ENCODE measurements at places on chromosomes 4 and X.

- DNase-seq, result no peak
Measured at GRCh38 chr4:69859140-69859685, 732 bp downstream of the SULT1E1 start.

DNA sequence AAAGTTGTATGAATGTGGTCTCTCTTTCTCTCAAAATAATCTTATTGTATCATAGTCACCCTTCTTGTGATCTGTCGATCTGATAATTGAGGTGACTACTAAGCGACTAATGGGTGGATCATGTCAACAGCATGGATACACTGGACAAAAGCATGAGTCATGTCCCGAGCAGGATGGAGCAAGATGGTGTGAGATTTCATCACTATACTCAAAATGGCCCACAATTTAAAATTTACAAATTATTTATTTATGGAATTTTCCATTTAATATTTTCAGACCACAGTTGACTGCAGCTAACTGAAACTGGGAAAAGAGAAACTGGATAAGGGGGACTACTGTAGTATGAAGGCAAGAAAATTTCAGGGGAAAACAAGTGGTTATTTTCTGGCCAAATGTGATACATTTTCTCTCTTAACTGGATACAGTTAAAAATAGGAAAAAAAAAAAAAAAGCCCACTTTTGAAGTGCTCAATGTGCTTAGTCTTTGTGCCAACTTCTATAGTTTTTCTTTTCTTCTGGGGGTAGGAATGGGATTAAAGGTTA lies 25.3 kb downstream of the FAM241A start:
- no peak for DNase-seq

DNA sequence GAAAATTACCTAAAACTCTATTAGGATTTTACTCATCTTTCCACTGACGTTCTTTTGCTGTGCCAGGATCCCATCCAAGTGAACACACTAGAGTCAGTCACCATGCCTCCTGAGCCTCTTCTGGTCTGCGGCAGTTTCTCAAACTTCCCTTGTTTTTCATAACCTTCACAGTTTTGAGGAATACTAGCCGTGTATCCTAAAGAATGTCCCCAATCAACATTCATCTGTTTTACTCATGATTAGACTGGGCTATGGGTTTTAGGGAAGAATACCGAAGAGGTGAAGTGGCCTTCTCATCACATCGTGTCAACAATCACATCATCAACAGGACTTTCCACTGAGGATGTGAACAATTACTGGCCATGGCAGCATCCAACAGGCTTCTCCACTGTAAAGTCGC lies 4.8 kb downstream of the LRP2BP start:
- DNase-seq, result no peak

DNA sequence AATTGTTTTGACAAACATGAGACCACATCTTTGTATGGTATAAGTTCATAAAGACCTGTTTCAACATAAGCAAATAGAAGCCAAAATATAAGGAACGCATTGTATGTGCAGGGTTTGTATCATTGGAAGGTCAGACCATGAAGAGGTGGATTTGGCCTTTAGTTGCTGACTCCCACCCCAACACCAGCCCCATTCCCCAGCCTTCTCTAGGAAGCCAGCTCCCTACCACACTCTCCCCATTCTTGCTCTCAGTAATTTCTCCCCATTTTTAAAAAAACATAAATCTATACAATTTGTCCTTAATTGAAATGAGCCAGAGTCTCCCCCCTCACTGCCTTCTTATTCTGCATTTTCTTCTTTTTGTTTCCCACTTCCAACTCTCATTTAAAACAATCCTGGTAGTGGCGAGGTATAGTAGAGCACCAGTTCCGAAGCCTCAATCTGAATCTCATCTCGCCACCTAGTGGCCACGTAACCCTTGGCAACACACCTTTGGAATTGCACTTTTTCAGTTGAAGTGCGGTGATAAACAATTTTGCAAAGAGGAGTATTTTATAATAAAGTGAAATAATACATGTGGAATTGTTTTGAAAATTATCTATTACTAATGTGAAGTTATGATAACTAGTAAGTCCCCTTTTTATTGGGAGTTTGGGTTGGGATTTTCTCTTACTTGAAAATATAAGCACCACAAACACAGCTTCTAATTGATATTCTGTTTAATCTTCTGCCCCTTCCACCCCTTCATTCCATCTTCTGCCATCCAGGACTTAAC lies 126.6 kb downstream of the ASB9 start:
- peak; percentile 0 for DNase-seq

GRCh38 chrX:116756958-116757357 lies 294.2 kb upstream of the CT83 start:
- DNase-seq, result no peak

DNA sequence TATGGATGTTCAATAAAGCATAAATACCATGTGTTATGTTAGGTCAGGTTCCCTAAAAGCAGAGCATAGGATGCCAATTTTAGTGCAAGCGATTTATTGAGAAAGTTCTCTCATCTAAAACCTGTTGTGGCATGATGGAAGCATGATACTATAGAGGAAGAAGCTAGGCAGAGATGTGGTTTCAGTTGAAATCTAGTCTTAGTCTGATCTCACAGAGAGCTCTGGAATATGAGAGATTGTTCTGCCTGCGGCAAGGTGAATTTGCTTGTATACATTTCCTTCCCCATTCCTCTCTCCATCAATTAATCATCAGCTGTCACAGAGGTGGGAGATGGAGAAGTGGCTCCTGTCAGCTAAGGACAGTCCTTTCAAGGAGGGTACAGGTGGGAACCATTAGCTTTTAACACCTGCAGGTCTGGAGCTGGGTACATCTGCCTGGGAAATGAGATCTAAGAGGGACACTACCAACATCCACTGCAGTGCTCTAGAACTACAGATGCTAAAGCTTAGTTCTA lies 252.4 kb downstream of the CFAP299 start:
- DNase-seq, result no peak

GRCh38 chr4:62449538-62449937 lies 1249.4 kb downstream of the ADGRL3 start:
- no peak for DNase-seq

DNA sequence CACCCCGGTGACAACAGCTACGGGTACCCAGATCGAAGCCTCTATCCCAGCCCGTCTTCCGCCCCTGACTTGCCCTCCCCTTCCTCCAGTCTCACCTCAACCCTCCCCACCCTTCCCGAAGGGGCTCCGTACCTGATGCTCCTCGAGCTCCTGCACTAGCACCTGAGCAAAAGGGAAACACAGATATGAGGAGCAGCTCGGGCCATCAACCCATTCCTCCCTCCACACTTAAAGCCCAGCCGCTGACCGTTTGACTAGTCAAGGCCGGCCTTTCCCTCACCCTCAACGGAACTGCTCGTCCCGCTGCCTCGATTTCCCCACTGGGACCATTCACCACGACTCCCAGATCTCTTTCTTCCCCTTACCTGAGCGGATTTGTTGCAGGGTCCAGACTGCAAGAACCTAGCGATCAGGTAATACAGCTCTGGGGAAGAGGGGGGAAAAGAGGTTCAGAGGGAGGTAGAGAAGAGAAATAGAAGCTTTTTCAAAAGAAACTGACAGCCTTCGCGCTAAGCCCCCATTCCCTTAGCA lies 731 bp downstream of the BRWD3 start:
- peak; percentile 36 for DNase-seq

DNA sequence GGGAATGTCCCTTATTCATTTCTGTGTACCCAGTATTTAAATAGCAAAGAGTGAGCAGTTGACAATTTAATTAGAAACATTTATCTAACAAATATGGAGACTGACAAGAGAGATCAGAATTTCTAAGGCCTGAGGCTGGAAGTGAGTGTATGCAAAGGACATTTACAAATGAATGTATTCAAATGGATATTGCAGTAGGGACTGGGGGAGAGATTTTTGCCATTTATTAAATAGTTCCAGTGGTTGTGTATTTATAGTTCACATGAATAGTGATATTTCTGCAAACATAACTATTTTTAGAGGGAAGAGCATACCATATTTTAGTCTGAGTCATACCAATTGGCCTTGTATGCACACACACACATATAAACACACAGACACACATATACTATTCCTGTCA lies 592.4 kb downstream of the GLUD2 start:
- no peak for DNase-seq

GRCh38 chr4:145390571-145390970 lies 91.1 kb upstream of the SMAD1 start:
- DNase-seq, result no peak

- no peak for DNase-seq
Measured at GRCh38 chrX:10676235-10676957, 56.0 kb upstream of the MID1 start.

GRCh38 chr4:96729641-96730040 lies 889.7 kb downstream of the PDHA2 start:
- DNase-seq, result no peak

GRCh38 chrX:110588164-110588563 lies 207.5 kb downstream of the CHRDL1 start:
- DNase-seq, result no peak

GRCh38 chrX:39777623-39778025 lies 320.1 kb downstream of the BCOR start:
- DNase-seq, result no peak

GRCh38 chrX:23317799-23318724 lies 16.6 kb upstream of the PTCHD1 start:
- DNase-seq, result no peak

GRCh38 chr4:20351360-20352162 lies 99.9 kb downstream of the SLIT2 start:
- no peak for DNase-seq

GRCh38 chr4:8303485-8304281 lies 34.1 kb downstream of the HTRA3 start:
- no peak for DNase-seq

GRCh38 chr4:107348188-107349050 lies 312.3 kb upstream of the DKK2 start:
- no peak for DNase-seq

- DNase-seq, result no peak
Measured at GRCh38 chr4:147975325-147975724, 243.4 kb downstream of the ARHGAP10 start.

GRCh38 chr4:153521999-153522801 lies 56.0 kb downstream of the TMEM131L start:
- DNase-seq, result no peak

DNA sequence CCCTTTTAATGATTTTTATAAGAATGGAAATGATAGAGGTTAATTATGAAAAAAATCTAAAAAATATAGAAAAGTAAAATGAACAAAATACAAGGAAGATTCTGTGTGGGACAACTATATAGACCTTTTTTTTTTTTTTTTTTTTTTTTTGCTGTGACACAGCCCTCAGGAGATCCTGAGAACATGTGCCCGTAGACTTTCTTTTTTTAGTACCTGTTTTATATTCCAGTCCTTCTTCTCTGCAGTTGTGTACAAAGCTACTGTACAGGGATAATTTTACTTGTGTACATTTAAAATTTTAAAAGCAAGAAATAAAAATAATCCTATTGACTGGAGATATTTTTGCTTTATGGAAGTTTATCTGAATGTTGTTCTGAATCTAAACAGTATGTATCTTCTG lies 85.5 kb downstream of the KDM6A start:
- no peak for DNase-seq

GRCh38 chrX:134542485-134542884 lies 82.5 kb downstream of the HPRT1 start:
- peak; percentile 73 for DNase-seq

DNA sequence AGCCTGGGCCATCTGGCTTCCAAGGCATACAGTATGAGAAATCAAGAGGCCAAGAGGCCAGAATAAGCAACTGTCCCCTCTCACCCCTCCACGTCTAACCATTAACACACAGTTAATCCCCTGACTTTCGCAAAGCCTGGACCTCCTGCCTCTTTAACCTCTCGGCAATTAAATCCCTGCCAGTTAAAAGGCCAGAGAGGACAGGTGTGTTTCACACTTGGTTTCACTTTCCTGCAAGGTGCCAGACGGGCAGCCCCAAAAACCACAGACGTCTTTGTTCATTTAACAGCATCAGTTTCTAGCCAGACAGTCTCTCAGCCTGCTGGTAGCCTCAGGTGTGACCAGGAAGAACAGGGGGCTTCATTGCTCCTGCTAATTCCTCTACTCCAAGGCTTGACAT lies 91.1 kb upstream of the KIT start:
- no peak for DNase-seq

- no peak for DNase-seq
Measured at GRCh38 chr4:89382439-89382838, 74.8 kb upstream of the GPRIN3 start.

DNA sequence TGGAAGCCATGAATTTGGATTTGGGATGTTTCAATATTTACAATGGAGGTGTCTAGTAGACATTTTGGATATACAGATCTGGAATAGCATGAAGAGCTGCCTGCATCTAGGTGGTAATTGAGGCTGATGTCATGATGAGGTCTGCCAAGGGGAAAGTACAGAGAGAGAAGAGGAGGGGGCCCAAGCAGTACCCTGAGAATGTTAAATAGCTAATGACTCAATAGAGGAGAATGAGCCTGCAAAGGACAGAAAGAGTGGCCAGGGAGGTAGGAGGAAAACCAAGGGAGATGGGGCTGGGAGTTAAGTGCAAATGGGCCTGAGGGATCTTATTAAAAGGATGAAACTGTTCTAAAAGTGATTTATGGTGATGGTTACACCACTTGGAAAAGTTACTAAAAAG lies 182.2 kb upstream of the KIT start:
- DNase-seq, result no peak

DNA sequence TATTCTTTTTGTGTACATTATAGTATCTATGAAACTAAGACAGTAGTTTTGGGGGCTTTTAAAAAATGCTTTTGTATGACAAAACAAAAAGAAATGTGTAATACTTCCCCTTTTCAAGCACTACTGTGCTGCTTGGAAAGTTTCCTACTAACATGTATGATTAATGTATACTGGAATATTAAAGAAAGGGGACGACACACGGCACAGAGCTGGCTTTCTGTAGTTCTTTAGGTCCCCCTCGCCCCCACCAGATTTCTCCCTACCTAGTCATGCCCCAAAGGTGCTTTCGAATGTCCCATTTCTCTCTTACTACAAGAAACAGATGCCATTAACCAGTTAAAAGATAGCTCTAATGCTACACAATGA lies 1.6 kb upstream of the AP1S2 start:
- no peak for DNase-seq

GRCh38 chr4:162322054-162322453 lies 158.3 kb upstream of the FSTL5 start:
- DNase-seq, result no peak

- DNase-seq, result no peak
Measured at GRCh38 chr4:117916728-117917127, 117.6 kb upstream of the NDST3 start.

DNA sequence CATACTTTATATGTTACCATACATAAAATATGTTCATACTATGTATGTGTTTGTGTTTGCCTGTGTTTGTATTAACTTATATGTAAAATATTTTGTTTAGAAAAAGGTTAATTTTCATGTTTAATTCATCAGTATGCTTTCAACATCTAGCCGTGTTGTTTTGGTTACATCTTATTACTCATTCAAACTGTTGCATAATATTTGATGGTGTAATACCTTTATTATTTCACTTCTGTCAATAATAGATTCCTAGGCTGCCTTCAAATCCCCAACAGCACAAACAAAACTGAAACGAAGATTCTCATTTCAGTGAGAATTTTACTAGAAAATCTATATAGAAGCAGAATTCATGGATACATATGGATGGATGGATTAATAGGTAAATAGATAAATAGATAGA lies 462.3 kb upstream of the ADGRL3 start:
- DNase-seq, result no peak

Data from NCI-H1436 (cell line).